ENCODE measurements at places on chromosomes 5 and 9.

- no peak for DNase-seq
These were observed 252.8 kb downstream of the PSAT1 start for GRCh38 chr9:78549711-78550110.

- DNase-seq, result no peak
These were observed 6.5 kb downstream of the LURAP1L start for GRCh38 chr9:12781226-12781733.

GRCh38 chr9:32603914-32604852, 31.2 kb upstream of the NDUFB6 start:
- no peak for DNase-seq

- no peak for DNase-seq
These were observed 32.9 kb upstream of the STX17 start for GRCh38 chr9:99873531-99873930.

GRCh38 chr5:83036991-83037575, 40.1 kb downstream of the TMEM167A start:
- no peak for DNase-seq

- DNase-seq, result no peak
These were observed 236.6 kb upstream of the RASEF start for GRCh38 chr9:83299571-83299970.

DNA sequence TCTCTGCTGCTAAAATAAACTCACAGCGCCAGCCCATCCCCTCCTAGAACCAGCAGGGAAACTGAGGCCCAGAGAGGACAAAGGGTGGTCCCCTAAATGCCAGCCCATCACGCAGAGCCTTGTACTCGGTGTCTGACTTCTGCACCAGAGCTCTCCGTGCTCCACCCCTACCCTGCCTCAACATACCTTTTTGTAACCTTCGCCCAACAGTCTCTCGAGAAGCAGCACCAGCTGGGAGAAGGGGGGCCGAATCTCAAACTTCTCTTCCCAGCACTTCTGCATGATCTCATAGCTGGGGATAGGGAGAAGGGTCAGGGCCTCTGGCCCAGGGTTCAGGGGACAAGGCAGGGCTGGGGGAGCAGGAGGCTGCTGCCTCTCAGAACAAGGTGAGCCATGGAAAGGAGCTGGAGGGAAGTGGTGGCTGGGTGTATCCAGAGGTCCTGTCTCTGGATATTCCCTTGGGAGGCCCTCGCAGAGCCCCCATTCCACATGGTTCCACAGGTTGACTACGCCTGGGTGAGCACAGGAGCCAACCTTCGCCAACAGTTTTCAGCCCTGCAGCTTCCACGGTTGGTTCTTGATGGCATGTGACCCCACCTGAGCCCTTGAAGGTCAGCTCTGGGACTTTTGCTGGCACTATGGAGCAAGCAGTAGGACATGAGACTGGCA, 32.3 kb upstream of the CSF1R start:
- DNase-seq, result no peak

DNA sequence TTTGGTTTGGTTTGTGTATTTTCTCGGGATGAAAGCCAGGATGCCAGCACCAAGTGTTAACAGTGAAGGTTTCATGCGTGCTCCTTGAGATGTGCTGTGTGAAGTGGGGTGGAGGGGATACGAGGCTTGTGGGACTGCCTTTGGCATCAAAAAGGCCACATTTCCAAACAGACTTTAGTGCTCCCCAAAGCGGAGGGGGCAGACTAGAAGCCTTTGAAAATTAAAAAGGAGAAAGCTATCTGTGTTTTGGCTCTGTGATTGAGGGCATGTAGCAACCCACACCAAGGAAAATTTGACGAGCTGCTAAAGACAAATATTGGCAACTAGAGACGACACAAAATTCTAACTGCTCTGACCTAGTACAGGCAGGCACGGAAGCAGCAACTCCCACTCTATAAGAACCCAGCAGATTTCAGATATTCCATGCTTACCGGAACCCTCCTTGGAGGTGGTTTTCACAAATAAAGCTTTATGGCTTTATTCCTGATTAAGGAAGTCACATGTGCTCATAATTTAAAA, 154.5 kb downstream of the ARSB start:
- no peak for DNase-seq

DNA sequence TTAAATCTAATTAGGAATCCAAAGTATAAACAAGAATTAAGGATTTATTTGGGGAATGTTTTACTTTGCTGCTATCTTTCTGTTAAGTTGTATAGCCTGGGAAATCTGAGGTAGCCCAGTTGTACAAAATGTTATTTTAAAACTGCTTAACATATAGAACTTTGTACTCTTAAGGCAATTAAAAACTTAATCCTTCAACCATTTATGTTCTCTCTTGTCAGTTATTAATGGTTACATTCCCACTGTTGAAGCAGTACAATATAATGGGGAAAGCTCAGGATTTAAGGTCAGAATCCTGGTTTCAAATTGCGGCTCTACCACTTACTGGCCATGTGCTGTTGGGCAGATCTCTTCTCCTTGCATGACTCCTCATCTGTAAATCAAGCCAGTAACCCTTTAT, 32.7 kb downstream of the FBXO38 start:
- no peak for DNase-seq

DNA sequence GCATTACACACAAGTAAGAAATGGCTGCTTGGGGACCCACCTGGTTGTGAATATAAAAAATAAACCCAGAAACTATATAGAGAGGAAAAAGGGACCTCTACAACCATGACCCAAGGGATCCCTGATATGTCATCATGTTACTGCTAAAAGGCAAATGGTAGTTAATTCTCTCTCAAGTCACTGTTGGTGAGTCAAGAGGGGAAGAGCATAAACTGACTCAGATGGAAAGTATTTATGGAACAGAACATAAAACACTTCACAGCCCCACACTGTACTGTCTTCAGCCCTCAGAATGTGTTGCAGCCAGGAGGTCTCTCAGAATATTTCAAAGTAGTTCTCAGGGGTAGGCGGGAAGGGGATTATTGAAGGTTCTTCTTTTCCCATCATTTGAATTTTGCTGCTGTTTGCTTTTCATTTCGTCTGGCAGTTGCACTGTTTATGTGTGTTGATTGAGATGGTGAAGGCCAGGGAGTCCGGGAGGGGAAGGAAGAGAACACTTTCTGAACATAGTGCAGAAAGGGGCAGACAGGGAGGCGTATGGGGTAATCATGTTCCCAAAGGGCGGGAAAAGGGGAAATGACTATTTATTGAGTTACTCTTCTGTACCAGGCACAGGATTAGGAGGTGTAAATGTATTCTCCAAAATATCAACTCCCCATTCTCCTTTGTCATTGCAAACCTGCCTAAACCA, 85.5 kb downstream of the TEK start:
- DNase-seq, result no peak

DNA sequence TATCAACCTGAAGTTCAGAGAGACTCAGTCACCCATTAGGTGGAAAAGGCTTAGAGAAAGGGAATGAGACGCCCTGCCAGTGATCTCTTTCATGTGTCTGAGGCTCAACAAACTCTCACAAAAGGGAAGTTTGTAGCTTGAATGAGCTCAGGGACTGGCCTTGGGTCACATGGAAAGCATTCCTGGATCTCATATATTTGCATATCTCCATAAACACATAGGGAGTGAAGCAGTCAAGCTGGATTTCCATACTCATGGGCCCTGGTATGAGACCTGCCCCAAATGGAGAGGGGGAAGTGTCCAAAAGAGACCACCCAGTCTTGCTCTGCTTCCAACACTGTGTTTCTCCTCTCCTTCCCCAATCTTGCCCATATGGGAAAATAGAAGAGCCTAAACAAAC, 26.4 kb upstream of the PRUNE2 start:
- no peak for DNase-seq

DNA sequence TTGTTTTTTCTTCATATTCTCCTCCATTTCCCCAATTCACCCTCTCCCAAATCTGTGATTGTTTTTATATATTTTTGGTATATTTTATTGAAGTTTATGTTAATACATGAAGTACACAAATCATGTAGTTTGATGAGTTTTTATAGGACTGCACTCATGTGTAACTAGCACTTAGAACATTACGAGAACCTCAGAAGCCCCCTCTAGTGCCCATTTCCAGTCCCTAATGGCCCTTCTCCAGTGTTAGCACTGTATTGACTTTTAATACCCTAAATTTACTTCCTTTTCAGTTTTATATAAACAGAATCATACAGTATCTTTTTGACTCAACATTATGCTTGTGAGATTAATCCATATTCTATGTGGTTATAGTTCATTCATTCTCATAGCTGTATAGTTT, 18.5 kb upstream of the FKTN start:
- DNase-seq, result no peak

- no peak for DNase-seq
These were observed 67.7 kb downstream of the NR2F1-AS1 start for GRCh38 chr5:93513298-93513697.

GRCh38 chr9:33044677-33045282, 19.7 kb downstream of the DNAJA1 start:
- peak; percentile 60 for DNase-seq

GRCh38 chr5:19940192-19940591, 47.8 kb downstream of the CDH18 start:
- DNase-seq, result no peak

GRCh38 chr5:160297004-160297403, 15.4 kb downstream of the CCNJL start:
- DNase-seq, result no peak

DNA sequence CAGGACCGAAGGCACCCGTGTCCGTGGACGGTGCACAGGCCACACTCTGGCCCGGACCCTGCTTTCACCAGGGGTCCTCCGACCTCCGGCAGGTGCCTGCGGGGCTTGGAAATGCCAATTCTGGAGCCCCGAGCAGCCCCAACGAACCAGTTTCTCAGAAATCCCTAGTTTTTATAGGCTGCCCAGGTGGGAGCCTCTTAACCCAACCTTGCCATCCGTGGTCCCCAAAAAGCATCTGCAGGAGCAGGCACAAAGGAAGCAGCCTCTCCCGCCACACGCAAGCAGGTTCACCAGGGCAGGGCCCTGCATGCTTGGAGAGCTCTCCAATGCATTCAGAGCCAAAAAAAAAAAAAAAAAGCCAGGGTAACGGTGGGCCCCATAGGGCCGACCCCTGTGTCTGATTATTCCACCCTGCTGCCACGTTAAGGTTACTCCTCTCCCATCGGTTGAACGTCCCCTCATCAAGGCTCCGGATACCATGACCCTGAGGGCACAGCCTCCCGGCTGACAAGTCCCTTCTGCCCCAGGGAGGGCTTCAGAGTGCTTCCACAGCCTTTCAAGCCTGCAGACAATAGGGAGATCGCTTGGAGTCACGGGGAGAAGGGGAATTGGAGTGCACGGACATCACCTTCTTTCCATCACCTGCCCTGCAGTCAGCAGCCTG, 796 bp upstream of the TPRN start:
- DNase-seq, result peak; percentile 27

GRCh38 chr9:13116292-13116691, 163.2 kb downstream of the MPDZ start:
- no peak for DNase-seq

- DNase-seq, result no peak
These were observed 91.4 kb downstream of the CACNA1B start for GRCh38 chr9:137969008-137969407.

- no peak for DNase-seq
These were observed 152.8 kb upstream of the LHFPL2 start for GRCh38 chr5:78801413-78801812.

GRCh38 chr5:170597109-170597751, 93.4 kb downstream of the KCNIP1 start:
- DNase-seq, result no peak

DNA sequence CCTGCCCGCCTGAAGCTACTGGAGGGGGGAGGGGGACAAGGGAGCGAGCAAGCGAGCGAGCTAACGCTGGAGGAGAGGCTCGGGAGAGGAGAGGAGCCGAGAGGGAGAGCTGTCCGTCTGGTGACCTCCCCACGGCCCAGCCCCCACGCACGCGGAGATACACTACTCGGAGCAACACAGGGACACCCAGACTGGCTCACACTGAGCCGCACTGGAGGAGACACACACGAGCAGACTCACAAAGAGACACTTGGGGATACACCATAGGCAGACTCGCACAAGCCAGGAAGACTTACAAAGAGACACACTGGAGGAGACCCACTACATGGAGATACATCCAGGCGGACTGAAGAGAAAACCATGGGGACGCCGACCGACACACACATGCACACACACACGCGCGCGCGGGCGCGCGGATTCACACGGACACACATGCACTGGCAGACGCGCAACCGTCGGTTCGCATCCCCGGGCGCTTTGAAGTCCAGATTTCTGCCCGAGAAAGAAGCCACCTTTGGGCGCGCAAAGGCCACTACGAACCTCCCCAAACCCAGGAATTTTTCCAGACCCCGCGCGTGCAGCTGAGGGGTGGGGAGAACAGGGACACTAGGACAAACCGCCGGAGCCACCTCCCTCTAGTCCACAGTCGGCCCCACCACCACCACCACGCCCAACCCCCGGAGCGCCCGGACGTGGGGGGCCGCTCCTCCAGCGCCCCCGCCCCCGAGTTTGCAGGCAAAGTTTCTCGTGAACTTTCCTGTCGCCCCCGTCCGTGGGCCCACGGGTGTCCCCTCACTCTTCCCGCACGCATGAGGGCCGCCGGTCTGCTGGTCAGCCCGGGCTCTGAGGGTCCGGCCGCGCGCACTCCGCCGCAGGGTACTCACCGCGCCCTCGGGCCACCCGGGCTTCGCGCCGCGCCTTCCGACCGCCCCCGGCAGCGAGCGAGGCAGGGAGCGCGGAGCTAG, 571 bp downstream of the CNTFR start:
- no peak for DNase-seq

- no peak for DNase-seq
These were observed 412.1 kb upstream of the ADAMTSL1 start for GRCh38 chr9:18061856-18062255.

DNA sequence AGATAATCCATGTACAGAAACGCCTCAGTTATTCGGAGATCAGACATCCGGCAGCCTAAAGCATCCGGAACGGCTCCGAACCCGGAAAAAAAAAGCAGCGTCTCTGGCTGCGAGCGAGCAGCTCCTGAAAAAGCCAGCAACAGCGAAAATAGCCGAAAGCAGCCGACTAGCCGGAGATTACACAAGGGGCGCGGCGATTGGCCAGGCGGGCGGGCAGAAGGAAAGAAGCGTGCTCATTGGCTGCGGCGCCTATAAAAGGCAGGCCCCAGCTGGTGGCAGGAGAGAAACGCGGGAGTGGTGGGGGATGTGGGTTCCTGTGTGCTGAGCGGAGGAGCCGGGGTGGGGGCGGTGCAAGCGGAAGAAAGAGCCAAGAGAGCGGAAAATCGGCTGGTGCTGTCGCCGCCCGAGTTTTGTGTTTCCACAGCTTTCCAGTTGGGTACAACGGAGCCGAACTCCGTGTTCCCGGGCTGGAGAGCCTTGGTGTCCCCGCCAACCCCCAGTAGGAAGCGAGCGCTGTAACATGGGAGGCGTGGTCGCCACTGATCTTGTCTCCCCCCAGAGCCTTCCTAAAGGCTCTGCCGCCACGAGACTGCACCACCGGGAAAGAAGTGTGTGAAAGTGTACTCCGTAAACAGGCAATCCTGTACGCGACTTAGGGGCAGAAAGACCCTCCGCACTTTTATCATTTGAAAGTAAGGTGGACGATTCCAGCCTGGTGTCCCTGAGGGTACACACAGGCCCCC, at the start of gene ARL15:
ARL15 (minus strand) TSS at position 141 of the 743 bp plus-strand sequence.
- DNase-seq, result peak; percentile 98

- DNase-seq, result no peak
These were observed 48.9 kb downstream of the IL31RA start for GRCh38 chr5:55900068-55900467.

Data from mucosa of descending colon (tissue), 3 donors.